SK-N-MC (cell line): ENCODE measurements at places on chromosomes 16 and 17.
A peak's percentile ranks its signal among the peaks of the same experiment; 100 is the strongest.

GRCh38 chr17:41680426-41681040 lies 8.2 kb upstream of the EIF1 start:
- no peak for DNase-seq

DNA sequence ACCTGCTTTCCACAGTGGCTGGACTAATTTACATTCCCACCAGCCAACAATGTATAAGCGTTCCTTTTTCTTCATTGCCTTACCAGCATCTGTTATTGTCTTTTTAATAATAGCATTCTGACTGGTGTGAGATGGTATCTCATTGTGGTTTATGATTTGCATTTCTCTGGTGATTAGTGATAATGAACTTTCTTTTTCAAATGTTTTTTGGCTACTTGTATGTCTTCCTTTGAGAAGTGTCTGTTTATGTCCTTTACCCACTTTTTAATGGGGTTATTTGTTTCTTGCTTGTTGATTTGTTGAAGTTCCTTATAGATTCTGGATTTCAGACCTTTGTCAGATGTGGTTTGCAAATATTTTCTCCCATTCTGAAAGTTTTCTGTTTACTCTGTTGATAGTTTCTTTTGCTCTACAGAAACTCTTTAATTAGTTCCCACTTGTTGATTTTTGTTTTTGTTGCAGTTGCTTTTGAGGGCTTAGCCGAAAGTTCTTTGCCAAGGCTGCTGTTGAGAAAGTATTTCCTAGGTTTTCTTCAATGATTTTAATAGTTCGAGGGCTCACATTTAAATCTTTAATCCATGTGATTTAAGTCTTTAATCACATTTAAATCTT lies 26.8 kb downstream of the ITGAM start:
- DNase-seq: no peak

DNA sequence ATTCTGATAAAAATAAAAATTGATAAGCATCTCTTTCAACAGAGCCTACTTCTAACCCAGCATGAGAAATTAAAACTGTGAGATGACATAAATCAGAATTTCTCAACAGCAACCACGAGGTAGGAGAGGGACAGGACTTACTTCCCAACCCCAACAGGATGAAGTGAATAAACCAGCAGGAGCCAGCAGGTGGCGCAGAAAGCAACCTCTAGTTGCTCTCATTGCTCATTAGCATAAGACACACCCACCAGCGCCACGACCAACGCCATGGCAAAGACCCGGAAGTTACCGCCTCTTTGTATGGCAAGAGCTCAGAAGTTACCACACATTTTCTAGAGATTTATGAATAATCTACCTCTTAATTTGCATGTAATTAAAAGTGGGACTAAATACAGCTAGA lies 189.4 kb upstream of the CDH8 start:
- peak; percentile 57 for DNase-seq

GRCh38 chr17:51611585-51611984 lies 351.2 kb downstream of the UTP18 start:
- no peak for DNase-seq

- no peak for DNase-seq
These were observed 454.1 kb downstream of the HS3ST3B1 start for GRCh38 chr17:14755002-14755401.

DNA sequence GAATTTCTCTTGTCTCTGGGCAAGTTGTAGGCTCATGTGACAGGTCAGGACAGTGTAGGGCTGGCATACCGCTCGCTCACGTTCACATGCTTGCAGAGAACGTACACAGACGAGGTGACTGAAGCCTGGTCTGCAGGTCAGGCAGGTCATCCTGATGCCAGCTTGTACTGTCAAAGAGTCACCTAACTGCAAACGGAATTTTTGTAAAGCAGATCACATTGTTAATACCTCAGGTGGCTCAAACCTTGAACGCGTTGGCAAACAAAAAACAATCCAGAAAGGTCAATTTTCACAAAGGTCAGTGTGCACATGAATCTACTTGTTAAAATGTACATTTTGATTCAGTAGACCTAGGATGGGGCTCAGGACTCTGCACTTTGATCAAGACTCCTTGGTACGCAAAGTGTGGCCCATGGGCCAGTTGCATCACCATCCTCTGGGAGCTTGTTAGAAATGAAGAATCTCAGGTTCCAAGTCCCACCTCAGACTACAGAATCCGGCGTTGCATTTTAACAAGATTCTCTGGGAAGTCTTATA lies 28.6 kb downstream of the ANKRD40 start:
- no peak for DNase-seq

- no peak for DNase-seq
These were observed 18.3 kb downstream of the DNAJA3 start for GRCh38 chr16:4443986-4444385.

DNA sequence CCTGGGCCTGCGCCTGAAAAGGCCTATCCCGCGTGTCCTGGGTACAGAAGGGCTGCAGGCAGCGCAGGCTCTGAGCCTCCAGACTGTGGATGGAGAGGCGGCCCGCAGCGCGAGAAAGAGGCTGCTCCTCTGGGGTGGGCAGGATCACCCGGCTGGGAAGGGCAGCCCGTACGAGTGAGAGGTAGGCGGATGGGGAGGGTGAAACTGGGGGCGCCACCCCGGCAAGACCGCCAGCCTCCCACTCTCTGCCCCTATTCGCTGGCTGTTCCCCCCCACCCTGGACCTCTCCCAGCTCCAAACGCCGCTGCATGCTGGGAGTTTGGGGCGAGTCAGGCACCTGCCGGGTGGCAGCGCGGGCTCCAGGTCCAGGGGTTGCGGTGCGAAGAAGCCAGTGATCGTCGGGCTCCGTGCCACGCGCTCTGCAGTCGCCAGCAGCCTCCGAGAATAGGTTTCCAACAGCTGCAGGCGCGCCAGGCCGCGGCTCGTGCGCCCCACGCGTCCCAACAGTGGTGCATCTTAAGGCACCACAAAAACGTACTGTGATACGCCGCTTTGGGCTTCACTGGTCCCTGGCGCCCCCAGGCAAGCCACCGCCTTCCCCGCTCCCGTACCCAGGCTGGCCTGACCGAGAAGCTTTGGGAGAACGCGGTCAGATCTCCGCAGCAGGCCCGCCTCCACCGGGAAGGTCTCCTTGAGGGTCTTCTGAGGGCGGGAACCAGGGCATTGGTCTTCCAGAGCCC lies 1.1 kb downstream of the NOXO1 start:
- no peak for DNase-seq

DNA sequence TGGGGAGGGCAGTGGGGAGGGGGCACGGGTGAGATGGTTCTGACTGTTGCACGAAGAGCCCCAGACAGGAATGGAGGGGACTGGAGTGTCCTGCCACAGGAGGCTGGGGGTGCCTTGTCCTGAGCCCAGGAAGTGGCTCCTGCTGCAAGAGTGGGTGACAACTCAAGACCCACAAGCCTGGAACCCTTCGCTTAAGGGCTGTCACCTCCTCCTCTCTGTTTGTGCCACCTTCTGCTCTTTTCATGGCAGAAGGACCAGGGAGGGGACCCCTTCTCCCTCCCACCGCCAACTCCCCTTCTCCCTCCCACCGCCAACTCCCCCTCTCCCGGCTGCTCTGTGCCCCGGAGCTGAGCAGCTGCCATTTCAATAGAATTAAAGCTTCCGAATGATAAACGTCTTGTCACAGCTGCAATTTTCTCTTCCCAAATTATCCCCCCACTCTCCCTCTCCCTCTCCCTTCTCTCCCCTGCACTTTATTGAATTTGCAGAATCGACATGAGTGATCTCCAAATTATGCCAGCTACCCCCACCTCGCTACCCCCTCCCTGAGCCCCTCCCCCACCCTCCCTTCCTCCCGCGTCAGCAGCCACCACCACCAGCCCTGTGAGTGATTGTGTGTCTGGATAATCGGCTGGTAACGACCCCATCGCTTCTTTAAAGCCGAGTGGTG lies 13.7 kb downstream of the GJD3 start:
- no peak for DNase-seq

DNA sequence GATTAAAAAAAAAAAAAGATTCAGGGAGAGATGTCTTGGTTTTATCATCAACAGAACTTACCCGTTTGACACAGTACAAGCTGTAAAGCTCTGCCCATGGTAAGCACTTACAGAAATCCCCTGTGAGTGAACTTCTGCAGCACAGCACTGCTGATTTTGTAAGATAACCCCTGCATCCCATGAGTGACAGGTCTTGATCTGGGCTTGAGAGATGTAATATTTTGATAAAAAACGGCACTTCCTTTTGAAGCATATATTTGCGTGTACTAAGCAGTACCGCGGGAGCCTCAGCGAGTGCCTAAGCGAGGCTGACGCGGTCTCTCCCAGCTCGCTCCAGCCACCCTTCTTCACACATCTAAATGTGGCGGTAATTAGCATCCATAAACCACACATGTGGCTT lies 50.5 kb downstream of the IKZF3 start:
- DNase-seq: no peak

GRCh38 chr16:57134982-57135381 lies 42.6 kb downstream of the CPNE2 start:
- no peak for DNase-seq

DNA sequence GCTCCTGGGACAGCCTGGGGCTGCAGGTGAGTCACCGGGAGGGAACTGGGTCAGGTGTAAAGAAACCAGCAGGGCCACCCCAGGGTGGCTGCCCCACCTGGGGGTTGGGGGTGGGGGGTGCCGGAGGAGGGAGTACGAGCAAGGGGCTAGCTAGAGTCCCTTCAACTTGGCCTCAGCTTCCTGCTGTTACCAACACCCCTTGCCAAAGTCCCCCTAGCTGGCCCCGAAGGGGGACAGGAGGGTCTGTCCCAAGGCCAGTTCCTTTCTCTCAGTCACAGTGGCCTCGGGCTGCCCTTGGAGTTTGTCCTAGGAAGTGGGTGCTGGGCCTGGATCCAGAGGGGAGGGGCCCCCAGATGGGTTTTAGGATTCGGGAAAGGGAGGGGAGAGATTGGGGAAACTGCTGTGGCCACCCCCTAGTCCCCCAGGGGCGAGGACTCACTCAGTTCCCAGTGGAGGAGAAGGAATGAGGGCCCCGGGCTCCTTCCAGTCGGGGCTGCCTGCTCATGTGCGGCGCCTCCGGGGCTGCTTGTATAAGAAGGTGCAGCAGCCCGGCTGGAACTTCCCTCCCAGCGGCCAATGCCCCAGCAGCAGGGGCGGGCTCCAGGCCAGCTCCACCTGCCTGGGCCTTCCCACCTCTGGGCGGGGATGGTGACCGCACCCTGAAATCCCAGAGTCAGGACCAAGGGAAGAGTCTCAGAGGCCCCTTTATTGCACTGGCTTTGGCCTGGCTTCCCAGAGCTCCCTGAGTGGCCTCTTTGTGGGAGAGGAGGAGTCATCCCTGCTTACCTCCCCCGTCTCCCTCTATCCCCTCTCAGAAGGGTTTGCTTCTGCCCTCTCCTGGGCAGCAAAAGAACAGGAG lies 7.3 kb downstream of the ARHGAP27 start:
- no peak for DNase-seq

- DNase-seq: no peak
These were observed 2.4 kb downstream of the VEZF1 start for GRCh38 chr17:57985675-57985974.

DNA sequence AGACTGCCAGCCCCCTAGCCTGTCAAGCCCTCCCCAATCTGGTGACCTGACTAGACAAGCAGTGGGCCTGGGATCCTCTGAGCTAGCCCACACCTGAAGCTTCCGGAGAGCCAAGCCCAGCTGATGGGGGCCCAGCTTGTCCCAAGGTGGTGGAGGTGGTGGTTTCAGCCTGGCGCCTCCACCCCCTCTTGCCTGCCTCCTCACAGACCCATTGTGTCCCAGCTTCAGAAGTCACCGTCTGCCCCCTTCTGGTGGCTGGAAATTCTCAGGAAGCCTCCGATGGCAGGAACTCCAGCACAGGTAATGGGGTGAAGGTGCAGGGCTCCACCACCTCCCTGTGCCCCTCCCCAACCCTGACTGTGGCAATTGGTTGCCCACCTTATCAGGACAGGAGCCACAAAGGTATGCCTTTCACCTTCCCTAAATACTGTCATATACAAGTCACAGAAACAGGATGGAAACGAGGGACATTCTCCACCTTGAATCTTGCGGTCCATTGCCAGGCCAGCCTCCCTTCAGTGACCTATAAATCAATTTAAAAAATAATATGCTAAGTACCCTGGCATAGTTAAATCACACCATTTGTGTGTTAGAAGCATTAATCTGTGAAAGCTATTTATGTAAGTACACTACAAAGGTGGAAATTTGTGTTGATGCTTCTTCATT lies 66.0 kb upstream of the ZNF423 start:
- DNase-seq: no peak

DNA sequence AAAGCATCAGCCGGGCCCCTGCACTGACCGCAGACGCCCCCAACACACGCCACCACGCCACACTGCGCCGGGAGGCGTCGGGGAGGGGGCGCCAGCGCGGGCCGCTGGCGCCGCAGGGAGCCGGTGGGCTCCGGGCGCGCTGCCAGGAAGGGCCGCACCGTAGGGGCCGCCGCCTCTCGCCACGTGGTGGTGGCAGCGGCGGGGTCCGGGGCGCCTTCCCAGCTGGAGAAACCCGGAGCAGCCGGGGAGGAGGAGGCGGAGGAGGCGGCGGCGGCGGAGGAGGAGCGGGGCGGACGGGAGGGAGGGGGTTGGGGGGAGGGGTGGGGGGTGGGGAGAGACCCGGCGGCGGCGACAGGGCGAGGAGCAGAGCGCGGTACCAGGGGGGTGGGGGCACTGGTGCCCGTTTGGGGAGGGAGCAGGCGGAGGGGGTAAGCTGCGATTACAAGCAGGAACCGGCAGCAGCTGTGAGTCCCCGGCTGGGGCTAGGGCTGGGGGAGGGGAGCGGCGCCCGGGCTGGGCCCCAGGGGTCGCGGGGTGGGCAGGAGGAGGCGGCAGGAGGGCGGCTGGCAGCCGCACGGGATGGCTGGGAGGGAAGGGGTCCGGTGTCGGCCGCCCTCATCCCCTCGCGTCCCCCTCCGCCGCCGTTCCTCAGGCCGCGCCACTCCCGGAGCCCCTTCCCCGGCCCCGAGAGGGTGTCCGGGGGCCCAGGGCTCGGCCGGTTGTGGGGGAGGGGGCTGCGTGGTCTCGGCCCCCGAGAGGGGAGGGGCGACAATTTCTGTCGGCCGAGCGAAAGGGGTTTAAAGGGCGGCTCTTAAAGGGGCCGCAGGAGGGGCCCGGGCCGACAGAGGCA lies at the start of gene TBKBP1:
TSS of gene TBKBP1 (plus strand) at position 431 of the 850 bp plus-strand sequence. CDS start 1,952 bp downstream, outside the sequence.
- DNase-seq: no peak

- DNase-seq: no peak
These were observed 36.1 kb downstream of the CMIP start for GRCh38 chr16:81480606-81481206.
